ENCODE measurements at places on chromosomes 4 and X.

DNA sequence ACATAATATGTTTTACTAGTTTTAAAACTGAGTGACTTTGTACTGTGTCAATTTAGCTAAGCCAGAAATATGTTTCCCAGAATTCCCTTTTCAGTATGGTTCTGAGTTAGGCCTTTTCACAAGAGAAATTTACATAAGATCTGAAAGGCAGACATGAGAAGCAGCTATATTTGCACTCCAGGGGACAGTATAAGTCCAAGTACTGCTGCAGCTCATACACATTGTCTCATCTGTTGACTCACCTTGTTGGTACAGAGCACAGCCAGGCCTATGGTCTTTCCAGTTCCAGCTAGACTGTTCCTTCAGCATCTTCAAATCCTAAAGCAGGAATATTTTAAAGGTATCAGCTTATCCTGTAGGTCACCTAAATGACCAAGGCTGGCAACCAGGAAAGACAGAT is 53.5 kb downstream of the BMP3 start:
- no peak for DNase-seq

GRCh38 chr4:177222781-177223180 is 86.9 kb upstream of the NEIL3 start:
- DNase-seq = no peak

- DNase-seq = peak; percentile 54
Observed at GRCh38 chr4:73728091-73728741, 12.2 kb upstream of the CXCL8 start.

DNA sequence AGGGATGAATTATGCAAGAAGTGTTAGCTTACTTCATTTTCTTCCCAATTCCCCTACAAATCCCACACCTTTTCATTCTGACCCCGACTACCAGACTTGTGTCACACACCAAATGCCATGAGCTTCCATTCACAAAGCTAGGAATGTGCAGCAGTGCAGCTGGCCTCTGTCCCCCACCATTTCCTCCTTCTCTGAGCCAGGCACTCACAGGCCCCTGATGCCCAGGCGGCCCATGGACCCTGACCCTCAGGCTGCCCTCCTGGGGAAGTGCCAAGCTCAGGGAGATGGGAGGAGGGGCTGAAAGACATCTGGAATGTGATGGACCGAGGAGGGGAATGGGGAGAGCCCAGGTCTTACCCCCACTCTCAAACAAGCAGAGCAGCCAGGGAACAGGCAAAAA is 67.0 kb upstream of the BCOR start:
- no peak for DNase-seq

GRCh38 chr4:150337734-150338133 is 244.2 kb upstream of the MAB21L2 start:
- DNase-seq = no peak

GRCh38 chr4:3801931-3802550 is 35.9 kb downstream of the ADRA2C start:
- no peak for DNase-seq

DNA sequence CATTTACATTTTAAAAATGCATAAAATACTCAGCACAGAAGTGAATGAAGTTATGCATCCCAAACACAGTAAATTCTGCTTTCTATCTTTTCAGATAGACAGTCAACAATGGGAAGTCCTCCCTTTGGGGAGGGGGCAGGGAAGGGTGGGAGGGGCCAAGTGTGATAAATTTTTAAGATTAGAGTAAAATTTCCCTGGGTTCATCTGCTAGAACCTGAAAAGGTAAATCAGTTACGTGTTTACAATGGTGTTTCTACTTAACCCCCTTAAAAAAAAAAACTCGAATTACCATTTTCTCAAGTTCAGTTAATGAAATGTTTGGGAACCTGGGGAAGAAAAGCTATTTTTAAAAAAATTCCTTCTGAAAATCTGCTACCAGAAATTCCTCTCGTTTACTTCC is 9.1 kb downstream of the PITX2 start:
- no peak for DNase-seq

DNA sequence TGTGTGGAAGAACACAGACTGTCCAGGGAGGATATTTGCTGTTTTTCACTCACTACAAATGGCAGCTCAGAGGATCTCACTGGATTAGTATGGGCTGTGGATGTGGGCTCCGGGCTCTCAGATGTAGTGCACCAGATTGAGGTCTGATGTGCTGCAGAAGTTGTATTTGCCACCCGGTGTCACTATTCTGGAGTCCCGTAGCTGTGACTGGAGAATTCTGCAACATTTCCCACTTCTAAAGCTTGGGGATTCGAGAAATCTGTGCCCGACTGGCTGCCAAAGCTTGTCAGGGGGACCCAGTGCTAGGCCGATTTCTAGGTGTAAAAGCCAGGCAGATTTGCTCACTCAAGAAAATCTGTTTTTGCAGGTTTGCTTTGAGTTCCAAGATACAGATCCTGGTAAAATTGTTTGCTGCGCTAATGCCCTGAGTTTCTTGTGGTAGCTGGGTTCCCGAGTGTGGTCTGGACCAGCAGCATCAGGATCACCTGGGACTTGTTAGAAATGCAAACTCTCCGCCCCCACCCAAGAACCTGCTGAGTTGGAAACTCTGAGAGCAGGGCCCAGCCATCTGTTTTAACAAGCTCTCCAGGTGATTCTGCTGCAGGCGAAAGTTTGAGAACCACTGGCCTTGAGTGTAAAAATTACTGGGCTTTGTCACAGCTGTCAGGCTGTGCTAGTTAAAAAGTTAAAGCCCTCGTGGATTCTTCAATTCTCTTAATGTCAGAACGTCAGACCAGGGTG is 18.1 kb downstream of the KIT start:
- DNase-seq = no peak

- DNase-seq = peak; percentile 12
Observed at GRCh38 chr4:139692309-139693012, 26.8 kb downstream of the MGST2 start.

Data from endothelial cell of umbilical vein (primary cell).